Brain pericyte (primary cell): ENCODE measurements at places on chromosomes 2 and 18.
A peak's percentile ranks its signal among the peaks of the same experiment; 100 is the strongest.

GRCh38 chr2:145751629-145752028 lies 1231.7 kb upstream of the ZEB2 start:
- DNase-seq, result no peak

DNA sequence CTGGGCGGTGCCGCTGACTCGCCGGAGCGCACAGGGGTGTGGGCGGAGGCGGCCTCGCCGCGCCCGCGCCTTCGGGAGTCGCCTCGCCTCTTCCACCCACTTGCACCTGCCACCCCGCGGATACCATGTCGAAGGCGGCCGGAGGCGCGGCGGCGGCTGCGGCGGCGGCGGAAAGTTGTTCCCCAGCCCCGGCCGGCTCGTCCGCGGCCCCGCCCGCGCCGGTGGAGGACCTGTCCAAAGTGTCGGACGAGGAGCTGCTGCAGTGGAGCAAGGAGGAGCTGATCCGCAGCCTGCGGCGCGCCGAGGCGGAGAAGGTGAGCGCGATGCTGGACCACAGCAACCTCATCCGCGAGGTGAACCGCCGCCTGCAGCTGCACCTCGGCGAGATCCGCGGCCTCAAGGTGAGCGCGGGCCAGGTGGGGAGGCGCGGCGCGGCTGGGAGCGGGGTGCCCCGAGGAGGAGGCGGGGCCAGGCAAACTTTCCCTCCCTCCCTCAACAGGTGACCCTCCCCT lies 766 bp downstream of the CCDC85A start:
- DNase-seq, result no peak

DNA sequence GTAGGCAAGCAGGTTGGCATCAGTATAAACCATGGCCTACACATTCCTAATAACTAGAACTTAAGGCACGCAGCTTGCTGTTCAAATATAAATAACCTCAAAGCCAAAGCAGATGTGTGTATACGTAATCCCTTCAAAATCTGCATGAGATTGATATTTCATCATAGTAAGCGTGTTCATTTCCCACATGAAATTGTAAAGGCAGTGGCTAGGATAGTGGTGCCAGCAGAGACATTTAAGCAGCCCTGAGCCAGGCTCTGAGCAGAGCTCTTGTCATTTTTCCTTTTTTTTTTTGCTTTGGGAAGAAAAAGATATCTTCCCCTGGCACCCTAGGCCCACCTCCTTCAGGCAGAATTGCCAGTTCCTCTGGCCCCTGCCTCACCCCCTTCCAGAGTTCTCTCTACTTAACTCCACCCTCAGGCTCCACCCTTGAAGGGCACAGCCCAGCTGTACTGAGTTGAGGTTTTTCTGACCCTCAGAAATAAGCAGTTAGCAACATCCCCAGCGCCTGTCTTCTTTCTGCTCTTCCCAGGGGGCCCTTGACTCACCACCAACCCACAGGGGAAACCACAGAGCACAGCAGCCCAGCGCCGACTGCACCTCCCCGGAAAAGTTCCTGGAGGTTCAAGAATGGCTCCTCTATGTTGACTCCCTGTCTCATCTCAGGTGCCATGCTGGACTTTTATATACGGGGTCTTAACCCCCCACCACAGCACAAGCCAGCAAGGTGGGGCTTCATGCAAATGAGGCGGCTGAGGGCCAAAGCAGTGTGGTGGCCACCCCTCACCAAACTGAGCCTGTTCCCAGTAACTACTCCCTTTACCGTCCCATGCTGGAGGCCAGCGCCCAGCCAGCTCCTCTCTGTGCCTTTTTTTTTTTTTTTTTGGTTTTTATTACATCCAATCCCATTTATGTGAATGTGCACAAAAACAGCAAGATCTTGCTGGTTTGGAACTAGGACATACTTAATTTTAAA lies 84.7 kb downstream of the EHD3 start:
- peak; percentile 70 for DNase-seq

DNA sequence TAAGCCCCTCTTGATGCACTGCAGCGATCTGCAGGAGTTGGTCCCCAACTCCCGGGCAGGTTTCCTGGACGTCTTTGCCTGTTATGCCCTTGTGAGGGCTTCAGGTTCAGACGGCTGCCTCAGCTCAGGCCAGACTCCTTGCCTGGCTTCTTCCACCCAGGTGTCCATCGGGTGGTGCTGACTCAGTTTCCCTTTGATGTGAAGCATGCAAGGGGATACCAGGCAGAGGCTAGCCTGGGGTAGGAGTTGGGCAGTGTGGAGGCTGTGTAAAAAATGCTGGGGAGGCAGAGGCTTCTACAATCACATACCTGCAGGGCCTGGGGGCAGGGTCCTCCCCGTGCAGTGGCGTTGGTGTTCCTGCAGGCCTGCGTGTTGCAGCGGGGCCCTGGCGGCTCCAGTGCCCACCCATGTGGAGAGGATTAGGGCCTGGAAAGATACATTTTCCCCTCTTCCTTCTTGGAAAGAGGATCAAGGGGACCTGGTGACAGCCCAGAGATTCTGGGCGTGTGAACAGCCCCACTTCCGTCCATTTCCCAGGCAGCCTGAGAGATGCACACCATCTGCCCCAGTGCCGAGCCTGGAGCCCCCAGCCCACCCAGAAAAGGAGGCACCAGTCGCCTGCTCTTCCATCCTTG lies 338.3 kb downstream of the DYSF start:
- no peak for DNase-seq

- DNase-seq, result peak; percentile 99
Observed at GRCh38 chr2:69046221-69046662, 33.3 kb downstream of the ANTXR1 start.

GRCh38 chr2:182300608-182301007 lies 126.2 kb downstream of the PDE1A start:
- no peak for DNase-seq

- peak; percentile 33 for DNase-seq
Observed at GRCh38 chr18:48455555-48456478, 46.6 kb upstream of the ZBTB7C start.

DNA sequence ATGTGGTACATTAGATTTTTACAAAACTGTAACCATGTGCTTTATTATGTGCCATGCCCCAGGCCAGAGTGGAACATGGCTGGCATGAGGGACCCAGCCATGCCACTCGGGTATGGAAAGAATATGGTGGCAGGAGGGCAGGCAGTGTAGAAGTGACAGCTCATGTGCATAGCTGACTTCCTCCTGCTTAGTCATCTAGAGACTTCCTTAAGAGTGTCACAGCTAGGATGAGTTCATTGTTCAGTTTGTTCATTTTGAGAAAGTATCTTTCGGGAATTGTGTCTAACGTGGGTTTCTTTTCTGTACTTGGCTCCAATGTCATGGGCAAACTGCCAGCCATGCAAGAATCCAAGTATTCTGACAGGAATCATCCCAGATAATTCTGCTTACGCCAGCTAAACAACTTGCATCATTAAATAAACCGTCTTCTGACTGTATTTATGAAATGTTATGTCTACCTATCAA lies 94.3 kb upstream of the ITGB6 start:
- DNase-seq, result peak; percentile 59

- DNase-seq, result no peak
Observed at GRCh38 chr18:74294526-74294925, 2.8 kb upstream of the CYB5A start.

GRCh38 chr2:42957109-42957860 lies 164.9 kb upstream of the HAAO start:
- DNase-seq, result no peak

DNA sequence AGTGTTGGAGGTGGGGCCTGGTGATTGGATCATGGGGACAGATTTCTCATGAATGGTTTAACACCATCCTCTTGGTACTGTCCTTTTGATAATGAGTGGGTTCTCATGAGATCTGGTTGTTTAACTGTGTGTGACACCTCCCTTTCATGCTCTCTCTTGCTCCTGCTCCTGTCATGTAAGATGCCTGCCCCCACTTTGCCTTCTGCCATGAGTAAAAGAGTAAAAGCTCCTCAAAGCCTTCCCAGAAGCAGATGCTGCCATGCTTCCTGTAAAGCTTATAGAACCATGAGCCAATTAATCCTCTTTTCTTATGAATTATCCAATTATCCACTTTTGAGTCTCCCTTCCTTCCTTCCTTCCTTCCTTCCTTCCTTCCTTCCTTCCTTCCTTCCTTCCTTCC lies 317.7 kb downstream of the RDH14 start:
- no peak for DNase-seq

- DNase-seq, result no peak
Observed at GRCh38 chr2:234444893-234445292, 52.0 kb downstream of the ARL4C start.

DNA sequence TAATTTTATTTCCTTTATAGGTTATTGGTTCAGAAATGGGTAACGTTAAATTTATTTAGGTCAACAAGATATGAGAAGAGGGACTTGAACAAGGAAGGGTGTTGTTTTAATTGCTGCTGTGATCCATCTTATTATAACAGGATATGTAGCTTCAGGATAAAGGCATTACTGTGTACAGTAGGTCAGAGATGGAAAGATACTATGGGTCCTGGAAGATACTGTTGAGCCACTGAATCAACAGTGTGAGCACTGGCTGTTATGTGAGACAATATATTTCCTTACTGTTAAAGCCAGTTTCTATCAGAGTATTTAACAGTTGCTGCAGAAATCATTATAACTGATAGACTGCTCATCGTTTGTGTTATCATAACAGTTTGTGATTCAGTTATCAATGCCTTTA lies 414.7 kb downstream of the THSD7B start:
- no peak for DNase-seq

DNA sequence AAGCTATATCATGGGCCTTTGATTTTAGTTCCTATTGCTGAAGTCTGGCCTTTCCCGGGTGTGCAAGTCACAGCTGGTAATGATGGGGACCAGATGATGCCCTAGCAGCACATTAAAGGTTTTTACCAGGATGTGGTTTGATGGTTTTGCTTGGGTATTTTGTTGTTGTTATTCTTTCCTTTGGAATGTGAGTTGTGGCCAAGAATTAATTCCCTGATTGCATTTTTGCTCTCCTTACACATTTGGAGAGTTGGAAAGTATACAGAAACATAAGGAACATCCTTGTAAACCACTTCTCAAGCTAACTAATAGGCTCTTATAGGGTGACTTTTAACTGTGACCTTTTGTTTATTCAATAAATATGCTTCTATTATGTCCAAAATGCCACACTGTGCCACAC lies 154.1 kb upstream of the MMADHC start:
- no peak for DNase-seq

DNA sequence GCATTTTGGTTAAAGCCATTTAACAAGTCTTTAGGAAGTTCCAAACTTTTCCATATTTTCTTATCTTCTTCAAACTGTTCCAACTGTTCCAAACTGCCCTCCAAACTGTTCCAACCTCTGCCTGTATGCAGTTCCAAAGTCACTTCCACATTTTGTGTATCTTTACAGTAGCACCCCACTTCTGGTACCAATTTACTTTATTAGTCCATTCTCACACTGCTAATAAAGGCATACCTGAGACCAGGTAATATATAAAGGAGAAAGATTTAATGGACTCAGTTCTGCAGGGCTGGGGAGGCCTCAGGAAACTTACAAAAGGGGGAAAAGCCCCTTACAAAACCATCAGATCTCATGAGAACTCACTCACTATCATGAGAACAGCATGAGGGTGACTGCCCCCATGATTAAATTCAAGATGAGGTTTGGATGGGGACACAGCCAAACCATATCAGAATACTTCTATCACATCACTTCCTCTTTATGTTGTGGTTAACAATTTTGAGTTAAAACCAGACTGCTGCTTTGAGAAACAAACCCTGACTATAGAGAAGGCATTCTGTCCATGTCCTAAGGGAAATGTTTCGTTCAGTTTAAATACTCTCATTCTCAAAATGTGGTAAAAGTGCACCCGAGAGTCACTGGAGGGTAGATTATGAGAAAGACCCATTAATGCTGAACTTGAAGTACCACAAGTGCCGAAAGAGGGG lies 11.0 kb downstream of the IL18R1 start:
- no peak for DNase-seq

DNA sequence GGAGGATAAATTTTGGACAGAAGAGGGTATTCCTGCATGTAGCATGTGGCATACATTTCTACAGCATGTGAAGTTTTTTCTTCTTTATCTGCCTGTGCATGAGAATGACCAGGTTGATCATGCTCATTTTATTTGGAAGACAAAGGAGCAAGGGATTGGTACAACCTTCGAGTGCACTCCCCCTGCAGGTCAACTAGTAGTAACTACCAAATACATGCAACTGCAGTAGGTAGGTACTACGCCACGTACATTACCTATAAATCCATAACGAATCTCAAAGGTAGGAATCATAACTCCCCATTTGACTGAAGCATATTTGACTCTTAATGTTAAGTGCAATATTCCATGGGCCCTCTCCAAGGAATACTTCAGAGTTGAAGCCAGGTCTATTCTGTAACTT lies 763.9 kb downstream of the TSN start:
- DNase-seq, result no peak

DNA sequence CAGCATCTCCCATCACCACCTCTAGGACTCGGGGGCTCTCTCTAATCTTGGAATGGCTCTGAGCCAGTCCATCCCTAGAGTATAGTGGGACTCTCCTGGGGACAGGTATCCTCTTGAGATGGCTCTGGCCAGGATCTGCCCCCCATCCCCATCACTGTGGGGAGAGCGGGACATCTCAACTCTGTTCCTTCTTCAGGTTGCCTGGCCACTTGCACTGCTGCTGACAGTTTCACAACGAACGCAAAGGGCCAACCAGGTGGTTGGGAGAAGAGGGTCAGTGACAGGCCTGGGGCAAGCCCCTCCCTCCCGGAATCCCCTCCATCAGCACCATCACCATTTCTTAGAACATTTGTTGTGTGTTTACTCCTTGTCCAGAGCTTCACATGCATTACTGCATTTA lies 62.6 kb downstream of the CIB4 start:
- no peak for DNase-seq

DNA sequence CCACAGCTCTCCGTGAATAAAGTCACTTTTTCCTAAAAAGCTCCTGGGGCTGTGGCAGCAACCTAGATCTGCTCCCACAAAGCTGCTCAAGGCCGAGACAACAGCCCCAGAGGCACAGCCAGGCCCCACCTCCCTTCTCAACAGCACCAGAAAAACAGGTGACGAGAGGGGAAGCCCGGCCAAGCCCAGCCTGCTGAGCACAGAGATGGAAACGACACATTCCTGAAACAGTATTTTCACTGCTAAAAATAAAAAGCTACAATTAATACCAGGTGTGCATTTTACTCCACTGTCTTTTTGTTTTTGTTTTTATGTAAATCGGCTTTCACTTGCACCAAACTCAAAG lies 199.3 kb downstream of the HDAC4 start:
- DNase-seq, result no peak

DNA sequence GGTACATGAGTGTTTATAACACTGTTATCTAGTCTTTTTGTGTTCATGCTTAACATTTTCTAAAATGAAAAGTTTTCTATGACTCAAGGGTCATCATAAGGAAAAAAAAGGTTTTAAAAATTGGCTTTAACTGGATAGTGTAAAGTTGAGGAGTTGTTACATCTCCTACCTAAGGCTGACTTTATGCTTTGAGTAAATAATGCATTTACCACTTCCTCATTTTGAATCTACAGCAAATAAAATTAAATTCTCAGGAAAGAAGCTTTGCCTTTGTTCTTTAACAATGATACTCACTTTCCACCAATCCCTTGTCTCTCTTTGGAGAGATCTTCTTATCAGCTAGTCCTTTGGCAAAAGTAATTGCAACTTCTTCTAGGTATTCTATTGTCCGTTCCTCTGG lies 29.7 kb downstream of the HADHA start:
- DNase-seq, result no peak

GRCh38 chr18:69588301-69588700 lies 187.6 kb downstream of the DOK6 start:
- DNase-seq, result no peak

GRCh38 chr2:24907116-24907515 lies 12.9 kb downstream of the ADCY3 start:
- DNase-seq, result no peak

GRCh38 chr2:72744049-72744448 lies 81.8 kb downstream of the EXOC6B start:
- no peak for DNase-seq
